B cell (primary cell): ENCODE measurements at places on chromosomes 3 and 15. TPM values are rescaled to one million over a fixed set of nuclear protein-coding genes. Genes with fewer than 3 reads are reported as not detected.

THRB gene
- 0.86 and 1.2 TPM in 2 replicates for total RNA-seq

GRCh38 chr3:120443626-120444123 is 7.1 kb downstream of the FSTL1 start:
- H3K4me1 ChIP-seq: no peaks in the 10 kb centered on the region
- DNase-seq: no peak
- no peak overlapping the region for H3K4me3 ChIP-seq
- H3K36me3 ChIP-seq: no peaks in the 10 kb centered on the region
- H3K27ac ChIP-seq: no peak overlapping the region

XYLB gene
- 0.63 and 0.71 TPM in 2 replicates for total RNA-seq

CD80 gene
- total RNA-seq: 26.5 and 28.0 TPM in 2 replicates

GHSR gene
- total RNA-seq: not detected in 2 replicates

DNA sequence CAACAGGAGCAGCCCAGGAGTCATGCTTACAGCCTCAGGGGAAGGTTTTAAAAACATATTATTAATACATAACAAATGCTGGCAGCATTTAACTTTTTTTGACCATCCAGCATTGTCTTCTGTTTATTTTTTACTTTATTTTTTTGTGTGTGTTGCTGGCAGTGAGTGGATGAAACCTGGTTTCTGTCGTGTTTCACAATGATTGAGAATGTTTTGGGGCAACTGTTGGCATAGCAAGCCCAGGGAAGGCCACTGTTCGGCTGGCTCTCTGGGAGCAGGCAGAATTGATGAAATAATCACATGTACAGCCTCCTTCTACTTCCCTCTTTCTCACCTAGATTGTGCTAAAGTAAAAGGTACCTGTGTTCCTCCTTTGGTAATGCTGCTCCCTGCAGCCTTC is 190.2 kb downstream of the NR1D2 start:
- no peaks in the 10 kb centered on the region for H3K36me3 ChIP-seq
- H3K27me3 ChIP-seq: no peaks in the 10 kb centered on the region
- H3K27ac ChIP-seq: no peak overlapping the region
- no peaks in the 10 kb centered on the region for H3K4me1 ChIP-seq

GRCh38 chr15:72534523-72534922 is 60.4 kb downstream of the ARIH1 start:
- no peaks in the 10 kb centered on the region for H3K27me3 ChIP-seq
- no peak overlapping the region for H3K27ac ChIP-seq
- no peak for DNase-seq
- no peak overlapping the region for H3K4me3 ChIP-seq
